ENCODE measurements at places on chromosomes 3 and 15. TPM values are rescaled to one million over a fixed set of nuclear protein-coding genes. Genes with fewer than 3 reads are reported as not detected.

DNA sequence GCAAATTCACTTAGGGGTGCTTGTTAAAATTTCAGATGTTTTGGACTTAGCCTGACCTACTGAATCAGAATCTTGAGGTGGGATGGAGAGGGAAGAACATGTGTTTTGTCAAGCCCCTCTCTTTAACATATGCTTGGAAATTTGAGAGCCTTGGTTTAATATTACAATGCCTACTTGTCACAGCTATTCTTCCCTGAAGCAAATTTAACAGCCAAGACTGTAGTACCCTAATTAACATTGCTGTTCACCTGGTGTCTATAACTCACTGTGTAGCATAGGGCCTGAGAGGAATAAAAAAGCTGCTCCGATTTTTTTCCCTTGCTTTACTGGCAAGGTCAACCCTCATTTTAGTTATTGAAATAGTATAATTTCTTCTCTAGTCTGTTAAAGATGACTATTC is 880.1 kb downstream of the CADM2 start:
- DNase-seq, result no peak

- DNase-seq, result no peak
Measured at GRCh38 chr3:112640276-112640929, 540 bp downstream of the CCDC80 start.

DNA sequence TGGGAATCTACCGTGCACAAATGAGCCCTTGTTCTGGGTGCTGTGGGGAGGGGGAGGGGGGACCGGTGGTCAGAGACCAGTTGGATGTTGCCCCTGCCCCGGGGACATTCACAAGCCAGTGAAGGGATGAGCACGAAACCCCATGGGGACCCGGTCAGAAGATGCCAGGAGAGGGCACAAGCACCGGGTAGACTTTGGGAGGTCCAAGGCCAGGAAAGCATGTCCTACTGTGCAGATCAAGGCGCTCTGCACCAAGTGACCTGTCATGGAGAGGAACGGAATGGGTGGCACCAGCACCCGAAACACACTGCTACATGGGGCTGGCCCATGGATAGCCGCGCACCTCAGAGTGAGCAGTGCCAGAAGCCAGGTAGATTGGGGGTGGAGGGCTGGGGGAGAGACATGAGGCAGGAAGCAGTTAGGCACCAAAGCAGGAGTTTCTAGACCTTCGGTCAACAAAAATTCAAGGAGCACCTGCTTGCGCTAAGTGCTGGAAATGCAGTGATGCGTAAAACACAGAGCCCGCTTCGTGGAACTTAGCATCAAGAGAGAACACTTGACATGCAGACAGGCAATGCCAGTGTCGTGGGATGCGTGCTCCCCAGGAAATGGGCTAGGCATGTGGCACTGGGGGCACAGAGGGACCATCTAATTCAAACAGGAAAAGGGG is 99.1 kb downstream of the CPN2 start:
- no peak for DNase-seq

The MLF1 gene
- total RNA-seq, result 30.3 TPM
